ENCODE measurements at places on chromosomes 16 and 17. TPM values are rescaled to one million over a fixed set of nuclear protein-coding genes. Genes with fewer than 3 reads are reported as not detected.

VMO1 gene
- polyA plus RNA-seq = 4.7 TPM

DNA sequence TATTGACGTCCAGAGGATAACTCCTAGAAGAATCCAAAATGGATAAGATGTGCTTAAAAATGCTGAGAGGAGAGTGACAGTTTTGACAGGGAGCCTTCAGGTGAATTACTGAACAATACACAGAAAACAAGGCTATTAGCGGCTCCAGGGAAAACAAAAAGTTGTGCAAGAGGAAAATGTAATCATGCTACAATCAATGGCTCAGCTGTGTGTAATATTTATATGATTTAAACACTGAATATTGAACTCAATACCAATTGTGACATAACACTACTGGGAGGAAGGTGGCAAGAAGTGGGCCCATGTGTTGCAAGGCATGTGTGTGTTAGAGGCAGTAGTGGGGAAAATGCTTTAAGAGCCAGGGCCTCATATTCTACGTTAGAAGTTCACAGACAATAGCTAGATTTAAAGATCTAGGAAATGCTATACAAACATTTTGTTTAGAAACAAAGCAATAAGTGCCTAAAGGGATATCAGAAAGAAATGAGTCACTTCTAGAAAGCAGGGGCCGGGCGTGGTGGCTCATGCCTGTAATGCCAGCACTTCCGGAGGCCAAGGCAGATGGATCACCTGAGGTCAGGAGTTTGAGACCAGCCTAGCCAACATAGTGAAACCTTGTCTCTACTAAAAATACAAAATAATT is 253.2 kb upstream of the IRX5 start:
- no peak for DNase-seq

TLCD3B gene
- polyA plus RNA-seq = 1.6 TPM

WDR45B gene
- polyA plus RNA-seq = 61.2 TPM

ADAD2 gene
- polyA plus RNA-seq = 1.4 TPM

DNA sequence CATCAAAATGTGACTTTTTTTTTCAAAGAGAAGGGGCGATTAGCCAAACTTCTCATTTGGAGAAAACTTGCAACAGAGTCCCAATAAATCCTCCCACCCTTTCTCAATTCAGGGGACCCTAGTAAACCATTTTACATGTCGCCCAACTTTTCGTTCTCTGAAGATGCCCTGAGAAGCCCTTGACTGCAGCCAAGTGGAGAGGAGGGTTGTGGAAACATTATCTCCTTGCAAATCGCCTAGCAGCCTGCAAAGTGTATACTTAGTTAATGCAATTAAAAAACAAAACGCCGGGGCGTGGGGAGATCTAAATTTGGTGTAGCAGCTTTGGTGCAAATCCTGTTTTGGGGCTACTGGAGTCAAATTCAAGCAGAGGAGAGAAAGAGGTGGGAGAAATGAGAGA is 1.2 kb upstream of the SHISA9 start:
- no peak for DNase-seq

DNA sequence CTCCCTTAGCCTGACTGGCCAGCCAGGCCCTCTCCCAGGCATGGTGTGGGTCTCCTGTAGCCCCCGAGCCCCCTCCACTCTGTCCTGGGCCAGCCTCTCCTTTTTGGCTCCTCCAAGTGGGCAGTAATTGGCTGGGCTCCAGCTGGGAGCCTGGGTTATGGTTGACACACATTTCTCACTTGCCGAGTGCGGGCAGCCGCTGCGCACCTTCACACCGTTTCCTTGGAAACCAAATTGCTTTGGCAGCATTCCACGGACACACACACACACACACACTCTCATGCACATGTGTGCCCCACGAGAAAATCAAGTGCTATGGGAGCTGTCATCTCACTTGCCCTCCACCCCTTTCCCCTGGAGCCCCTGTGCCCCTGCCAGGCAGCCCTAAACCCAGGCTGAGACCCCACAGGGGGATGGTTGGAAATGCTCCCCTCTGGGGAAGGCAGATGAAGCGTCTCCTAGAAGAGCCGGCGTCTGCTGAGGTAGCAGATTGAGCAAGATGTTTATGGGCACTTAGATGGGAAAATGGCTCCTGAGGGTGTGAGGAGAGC is 402.7 kb upstream of the TNRC6C start:
- no peak for DNase-seq

MRPL12 gene
- 55.2 TPM for polyA plus RNA-seq

- no peak for DNase-seq
Observed at GRCh38 chr16:62549875-62550274, 513.6 kb upstream of the CDH8 start.

LAT gene
- 2.2 TPM for polyA plus RNA-seq

DNA sequence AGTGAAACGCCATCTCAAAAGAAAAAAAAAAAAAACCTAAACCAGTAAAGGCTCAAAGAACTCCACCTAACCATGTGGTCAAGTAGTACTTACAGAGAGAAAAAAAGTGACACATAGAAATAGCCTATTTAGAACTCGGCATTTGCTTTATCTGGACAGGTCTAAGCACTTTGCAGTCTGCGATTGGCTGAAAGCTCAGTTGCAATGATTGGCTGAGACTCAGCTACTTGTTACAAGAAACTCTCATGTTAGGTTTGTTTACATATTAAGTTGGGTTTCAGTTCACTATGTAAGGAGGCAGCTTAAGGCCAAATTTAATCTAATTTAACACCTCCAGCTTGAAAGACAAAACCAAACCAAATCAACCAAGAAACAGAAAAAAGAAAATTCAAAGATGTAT is 19.1 kb downstream of the ABCC3 start:
- no peak for DNase-seq

DNA sequence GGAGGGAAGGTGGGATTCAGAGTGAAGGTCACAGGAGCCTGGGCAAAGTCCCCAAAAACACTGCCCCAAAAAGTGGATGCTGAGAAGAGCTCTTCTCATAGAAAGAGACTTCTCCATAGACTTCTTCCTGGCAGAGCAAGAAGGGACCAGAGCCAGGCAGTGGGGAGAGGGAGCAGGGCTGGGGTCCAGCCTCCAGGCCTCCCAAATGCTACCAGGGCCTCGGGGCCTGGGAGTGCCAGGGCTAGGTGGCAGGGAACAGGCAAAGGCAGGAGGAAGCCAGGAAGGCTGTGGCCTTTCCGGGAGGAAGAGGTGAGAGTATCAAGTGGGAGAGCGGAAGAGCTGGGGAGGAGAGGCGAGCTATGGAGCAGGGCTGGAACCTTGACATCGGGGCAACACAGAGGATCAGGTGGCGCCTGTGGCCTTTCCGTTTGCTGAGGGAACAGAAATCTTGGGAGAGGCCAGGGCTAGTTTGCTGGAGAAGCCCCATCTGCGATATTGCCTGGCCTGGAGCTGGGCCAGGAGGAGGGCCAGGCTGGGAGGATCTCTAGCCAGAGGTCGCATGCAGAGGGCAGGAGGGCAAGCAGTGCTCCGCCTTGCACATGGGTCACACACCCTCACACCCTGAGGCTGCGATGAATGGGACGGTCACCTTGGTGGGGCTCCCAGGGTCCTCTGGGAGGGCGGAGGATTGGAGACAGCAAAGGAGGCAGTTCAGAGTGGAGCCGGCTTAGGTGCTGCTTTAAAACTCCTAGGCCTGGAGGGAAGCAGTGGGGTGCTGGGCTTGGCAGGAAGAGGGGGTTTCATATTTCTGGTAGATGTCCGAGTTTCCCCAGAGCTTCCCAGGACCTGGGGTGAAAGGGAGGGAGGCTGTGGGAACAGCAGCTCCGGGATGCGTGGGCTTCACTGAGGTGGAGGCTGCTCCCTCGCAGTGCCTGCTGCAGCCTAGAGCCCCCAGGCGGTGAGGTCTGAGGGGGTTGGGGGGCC is 3.4 kb downstream of the SLC16A5 start:
- DNase-seq = no peak
